ENCODE measurements at places on chromosomes 3 and 15.

DNA sequence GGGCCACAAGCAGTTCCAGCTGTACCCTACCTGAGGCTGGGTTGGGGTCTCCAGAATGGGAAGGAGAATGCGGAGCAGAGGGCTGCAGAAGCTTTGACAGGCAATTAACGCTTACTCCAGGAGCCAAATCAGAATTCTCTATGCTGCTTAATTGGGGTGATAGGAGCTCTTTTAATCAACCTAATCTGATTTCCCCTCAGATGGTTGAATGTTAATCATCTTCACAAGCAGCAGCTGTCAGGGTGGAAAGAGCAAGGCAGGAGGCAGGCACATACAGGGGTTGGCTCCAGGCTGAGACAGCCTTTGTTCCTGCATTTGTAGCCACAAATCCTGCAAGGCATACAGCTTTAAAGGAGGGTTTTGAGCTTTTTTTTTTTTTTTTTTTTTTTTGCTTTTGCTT lies 2.6 kb downstream of the CILP start:
- no peak for DNase-seq

GRCh38 chr15:90891346-90891949 lies 7.1 kb downstream of the FES start:
- DNase-seq: no peak

DNA sequence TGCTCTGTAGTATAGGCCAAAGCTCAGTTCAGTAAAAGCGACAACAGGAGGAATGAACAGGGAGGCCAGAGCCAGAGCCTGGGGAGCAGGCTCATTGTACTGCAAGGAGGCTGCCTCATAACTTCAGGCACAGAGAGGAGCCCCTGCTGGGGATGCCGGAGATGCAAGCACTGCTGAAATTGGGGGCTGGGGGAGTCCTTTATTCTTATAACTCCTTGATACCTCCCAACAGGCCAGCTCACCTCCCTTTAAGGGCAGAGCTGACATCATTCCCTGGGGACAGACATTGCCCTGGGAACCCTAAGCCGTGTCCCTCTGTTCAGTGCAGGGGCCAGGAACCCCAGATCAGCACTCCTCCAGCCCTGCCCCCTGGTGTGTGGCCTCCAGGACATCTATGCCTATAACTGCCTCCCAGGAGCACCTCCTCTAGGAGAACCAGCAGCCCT lies 83.8 kb upstream of the MRPS22 start:
- no peak for DNase-seq

- DNase-seq: no peak
These were observed 238.7 kb downstream of the ZPLD1 start for GRCh38 chr3:102673271-102674115.

DNA sequence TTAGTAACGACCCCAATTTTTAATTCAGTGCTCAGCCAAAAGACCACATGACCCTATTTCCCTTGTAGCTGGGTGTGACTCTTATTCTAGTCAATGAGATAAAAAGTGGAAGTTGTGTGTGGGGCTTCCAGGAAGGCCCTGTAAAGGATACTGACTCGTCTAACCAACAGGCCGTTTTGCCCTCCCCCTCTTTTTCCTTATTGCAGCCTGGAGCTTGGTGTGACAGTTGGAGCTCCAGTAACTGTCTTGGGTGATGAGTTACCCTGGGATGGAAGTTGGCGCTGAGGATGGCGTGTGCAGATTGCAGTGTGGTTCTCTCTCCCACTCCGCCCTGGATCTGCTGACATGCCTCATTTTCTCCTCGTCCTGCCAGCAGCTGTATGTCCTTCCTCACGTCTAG lies 209.3 kb upstream of the PROK2 start:
- no peak for DNase-seq

DNA sequence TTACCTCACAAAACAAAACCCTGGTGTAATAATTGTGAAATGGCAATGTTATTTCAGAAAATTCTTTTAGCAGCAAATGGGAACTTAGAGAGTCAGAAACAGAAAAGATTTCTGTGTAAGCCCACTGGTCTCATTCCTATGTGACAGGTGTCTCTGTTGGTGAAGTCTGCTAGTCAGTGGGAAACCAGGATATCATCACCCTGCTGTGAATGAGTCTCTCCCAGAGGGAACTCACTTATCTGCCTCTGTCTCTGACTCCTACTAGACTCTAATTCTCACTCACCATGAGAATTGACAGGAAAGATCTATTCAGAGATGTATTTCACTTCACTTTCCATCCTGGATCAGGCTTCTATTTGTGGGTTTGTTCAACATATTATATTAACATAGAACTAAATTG lies 266.0 kb downstream of the EPHA3 start:
- no peak for DNase-seq

GRCh38 chr15:63274427-63274826 lies 3.0 kb upstream of the APH1B start:
- no peak for DNase-seq

GRCh38 chr15:85354461-85354860 lies 25.9 kb upstream of the AKAP13 start:
- no peak for DNase-seq

GRCh38 chr3:67853520-67853919 lies 199.1 kb upstream of the SUCLG2 start:
- no peak for DNase-seq

DNA sequence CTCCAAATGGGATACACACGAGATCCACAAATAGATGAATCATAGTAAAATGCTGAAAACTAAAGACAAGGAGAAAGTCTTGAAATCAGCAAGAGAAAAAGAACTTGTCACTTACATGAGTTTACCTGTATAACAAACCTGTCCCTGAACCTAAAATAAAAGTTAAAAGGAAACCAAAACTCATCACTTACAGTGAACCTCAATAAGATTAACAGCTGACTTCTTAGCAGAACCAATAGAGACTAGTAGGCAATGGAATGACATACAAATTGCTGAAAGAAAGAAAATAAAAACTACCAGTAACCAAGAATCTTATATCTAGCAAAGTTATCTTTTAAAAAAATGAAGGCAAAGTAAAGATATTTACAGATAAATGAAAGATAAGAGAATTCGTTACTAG lies 27.4 kb downstream of the SEC22A start:
- peak; percentile 5 for DNase-seq

DNA sequence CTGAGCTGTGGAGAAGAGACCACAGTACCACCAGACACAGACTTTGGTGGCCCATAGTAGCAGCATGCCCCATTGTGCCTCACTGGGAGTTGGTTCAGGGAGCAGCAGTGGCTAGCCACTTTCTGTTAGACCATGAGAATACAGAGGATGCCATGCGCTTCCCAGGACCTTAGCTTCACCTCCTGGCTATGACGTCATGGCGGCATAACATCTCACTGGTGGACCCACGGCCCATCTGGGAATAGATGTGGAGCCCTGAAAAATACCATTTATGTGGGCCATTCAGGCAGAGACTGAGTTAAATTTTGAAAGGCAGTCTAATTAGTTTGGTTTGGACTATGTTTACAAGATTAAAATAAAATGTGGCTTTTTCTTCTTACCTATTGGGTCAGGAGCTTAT lies 55.1 kb upstream of the NMD3 start:
- DNase-seq: no peak

- DNase-seq: no peak
These were observed 506 bp upstream of the ATP1B3 start for GRCh38 chr3:141875893-141876380.

GRCh38 chr3:179695672-179696313 lies 43.0 kb downstream of the USP13 start:
- no peak for DNase-seq

GRCh38 chr3:69462022-69462825 lies 76.3 kb upstream of the FRMD4B start:
- DNase-seq: no peak

GRCh38 chr3:113668015-113668414 lies 28.4 kb downstream of the USF3 start:
- DNase-seq: no peak

DNA sequence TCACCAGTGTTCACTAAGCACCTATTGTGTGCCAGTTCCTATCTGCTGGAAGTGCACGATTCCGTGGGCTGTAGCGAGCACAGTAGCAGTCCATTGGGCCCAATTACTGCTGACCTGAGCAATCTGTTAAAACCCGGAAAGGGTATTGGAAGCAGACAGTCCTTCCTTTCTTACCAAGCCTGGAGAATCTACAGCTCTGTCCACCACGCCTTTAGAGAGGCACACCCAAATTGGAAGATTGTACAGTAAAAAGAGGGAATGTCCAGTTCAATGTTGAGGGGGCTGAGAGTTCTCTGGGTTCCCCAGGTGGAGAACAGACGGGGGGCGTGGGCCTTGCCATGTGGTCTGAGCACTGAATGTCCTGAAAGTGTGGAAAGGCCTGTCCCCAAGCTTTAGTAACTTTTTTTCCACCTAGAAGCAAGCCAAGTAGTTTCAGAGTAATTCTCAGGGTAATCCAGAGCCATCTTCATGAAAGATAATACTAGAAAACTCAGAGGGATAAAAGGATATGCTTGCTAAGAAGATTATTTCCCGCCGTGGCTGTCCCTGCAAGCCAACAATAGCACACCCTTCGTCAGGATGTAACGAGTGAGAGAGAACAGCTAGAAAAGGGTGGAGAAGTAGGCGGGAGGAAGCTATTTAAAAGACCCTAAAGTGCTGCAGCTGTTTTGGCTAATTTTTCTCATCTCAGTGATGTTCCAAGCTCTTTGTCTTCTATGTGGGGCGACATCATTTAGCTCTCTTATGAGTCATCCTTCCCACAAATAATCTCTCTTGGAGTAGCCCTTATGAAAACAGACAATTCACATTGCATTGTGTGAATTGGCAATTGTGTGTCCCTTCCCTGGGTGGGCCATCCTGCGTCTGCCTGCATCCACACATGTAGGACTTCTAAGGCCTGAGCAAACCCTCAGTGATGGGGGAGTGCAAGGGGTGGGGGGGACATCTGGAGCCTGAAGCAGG lies 181.0 kb downstream of the ATG7 start:
- DNase-seq: no peak

DNA sequence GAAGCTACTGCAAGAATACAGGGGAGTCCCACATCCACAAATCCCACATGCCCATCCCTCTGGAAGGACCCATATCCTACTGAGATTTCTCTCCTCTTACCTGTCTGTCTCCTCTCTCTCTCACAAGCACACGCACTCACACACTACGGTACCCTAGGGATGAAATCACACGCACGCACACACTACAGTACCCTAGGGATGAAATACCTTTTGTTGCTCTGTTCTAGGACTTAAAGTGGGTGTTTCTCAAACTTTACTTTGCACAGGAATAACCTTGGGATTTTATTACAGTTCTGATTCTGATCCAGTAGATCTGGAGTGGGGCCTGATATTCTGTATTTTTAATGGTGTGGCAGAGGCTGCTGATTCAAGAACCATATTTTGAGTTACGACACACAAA lies 622.2 kb upstream of the ZNF385D start:
- DNase-seq: no peak

All from DMS 273 treated with DMSO at 0.1 percent for 48 hours (cell line).